ENCODE measurements at places on chromosomes 12 and 14. TPM values are rescaled to one million over a fixed set of nuclear protein-coding genes. Genes with fewer than 3 reads are reported as not detected.
A peak's percentile ranks its signal among the peaks of the same experiment; 100 is the strongest.

KCNK10 gene
- not detected for total RNA-seq

PRB2 gene
- not detected for total RNA-seq

ARL6IP4 gene
- 257 TPM for total RNA-seq

SPX gene
- not detected for total RNA-seq

SERPINA12 gene
- 1.1 TPM for total RNA-seq

ANKRD33 gene
- not detected for total RNA-seq

KCNJ8 gene
- total RNA-seq = 9.2 TPM

KRT75 gene
- not detected for total RNA-seq

SDR9C7 gene
- 1.1 TPM for total RNA-seq

DNA sequence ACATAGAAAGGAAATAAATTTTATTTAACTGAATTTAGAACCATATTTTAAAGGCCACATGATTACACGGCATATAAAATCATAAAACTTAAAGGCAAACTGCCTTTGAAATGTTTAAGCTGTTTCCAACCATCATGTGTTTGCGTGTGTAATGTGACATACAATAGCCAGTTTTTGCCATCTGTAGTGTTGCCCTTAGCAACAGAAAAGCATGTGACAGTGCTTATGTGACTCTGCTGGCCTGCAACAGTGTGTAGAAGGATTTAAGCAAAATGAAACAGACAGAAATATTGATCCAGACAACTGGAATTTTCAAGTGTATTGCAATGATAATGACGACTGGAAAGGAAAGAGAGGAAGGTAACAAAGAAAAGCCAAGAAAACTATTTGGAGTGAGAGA lies 49.5 kb downstream of the TSPAN19 start:
- no peak for DNase-seq

DNA sequence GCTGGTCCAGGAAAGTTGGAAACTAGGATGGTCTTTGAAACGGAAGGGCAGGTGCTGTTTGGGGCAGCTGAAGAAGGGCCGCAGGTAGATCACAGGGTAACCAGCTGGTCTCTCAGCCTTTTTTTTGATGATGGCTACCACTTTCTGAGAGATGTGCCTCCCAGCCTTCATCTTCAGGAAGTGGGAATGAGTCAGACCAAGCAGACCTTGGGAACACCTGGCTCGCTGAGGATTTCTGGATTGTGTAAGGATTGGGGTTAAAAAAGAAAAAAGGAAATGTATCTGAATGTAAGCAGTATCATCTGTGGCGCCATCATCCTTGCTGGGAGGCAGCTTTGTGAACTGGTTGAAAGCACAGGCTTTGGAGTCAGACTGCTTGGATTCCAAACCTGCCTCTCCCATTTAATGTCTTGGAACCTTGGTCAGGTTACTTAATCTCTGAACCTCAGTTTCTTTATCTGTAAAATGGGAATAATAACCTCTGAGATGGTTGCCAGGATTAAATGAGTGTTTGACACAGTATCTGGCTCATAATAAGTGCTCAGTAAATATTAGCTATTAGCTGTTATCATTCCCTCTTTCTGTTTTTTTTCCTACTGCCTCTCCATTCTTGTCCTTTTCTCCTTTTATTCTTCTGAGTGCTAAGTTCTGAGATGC lies 1.7 kb downstream of the PRPF40B start:
- no peak for DNase-seq

DNA sequence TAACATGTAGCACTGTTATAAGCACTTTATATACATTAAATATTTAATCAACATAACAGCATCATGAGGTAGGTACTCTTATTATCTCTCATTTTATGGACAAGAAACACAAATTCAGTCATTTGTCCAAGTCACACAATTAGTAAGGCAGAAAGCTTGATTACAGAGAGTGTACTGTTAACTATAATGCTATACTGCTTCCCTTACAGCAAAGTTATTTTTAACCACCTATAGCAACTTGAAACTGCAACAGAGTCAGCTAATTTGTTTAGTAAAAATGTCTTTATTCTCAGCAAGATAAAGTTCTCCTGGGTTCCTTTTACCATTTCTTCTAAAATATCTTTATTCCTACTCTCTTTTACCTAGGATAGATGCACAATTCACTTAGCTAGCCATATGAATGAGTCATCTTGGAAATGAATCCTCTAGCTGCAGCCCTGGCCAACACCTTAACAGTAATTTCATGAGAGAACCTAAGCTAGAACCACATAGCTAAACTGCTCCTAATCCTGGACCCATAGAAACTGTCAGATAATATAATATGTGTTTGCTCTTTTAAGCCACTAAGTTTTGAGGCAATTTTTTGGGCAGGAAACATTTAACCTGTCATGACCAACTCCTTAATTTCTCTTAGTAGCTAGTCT lies 90.2 kb upstream of the HECTD1 start:
- DNase-seq = no peak

DNA sequence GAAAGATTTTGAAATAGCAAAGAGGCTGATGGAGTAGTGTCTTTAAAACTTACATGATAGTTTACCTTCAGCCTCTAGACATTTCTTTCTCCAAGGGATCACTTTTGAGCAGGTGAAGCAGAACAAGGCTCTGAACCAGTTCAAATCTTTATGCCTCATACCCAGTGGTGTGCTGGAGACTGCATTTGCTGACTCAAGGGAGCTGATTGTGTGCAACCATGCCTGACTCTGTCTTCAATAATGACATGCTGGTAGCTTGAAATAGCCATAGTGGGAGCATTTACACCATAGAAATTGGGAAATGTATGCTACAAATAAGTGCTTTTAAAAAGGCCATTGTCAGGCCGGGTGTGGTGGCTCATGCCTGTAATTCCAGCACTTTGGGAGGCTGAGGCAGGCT lies 482.0 kb downstream of the TMTC2 start:
- no peak for DNase-seq

- no peak for DNase-seq
Observed at GRCh38 chr12:116616536-116617248, 57.5 kb downstream of the MAP1LC3B2 start.

DNA sequence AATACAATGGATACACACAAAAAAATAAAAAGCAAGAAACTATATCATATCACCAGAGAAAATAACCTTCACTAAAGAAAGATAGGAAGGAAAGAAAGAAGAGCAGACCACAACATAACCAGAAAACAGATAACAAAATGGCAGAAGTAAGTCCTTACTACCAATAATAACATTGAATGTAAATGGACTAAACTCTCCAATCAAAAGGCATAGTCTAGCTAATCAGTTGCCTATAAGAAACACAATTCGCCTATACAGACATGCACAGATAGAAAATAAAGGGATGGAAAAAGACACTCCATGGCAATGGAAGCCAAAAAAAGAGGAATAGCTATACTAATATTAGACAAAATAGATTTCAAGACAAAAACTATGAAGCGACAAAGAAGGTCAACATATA lies 8.9 kb upstream of the TAS2R30 start:
- DNase-seq = no peak

GRCh38 chr14:103031956-103032355 lies 25.4 kb downstream of the CDC42BPB start:
- DNase-seq = no peak

DNA sequence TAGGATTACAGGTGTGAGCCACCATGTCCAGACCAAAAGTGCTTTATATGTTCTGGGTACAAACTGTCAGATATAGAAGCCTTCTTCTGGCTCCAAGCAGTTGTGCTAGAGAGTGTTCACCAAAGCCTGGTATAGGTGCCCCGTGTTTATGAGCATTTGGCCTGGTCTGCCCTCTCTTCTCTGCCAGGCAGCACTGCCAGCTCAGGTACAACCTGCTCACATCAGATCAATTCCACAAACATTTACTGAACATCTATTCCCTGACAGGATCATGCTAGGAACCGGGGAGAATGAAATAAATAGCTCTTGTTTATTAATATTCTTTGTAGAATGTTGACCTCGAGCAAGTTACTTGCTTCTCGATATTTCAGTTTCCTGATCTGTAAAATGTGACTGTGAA lies 20.0 kb upstream of the SOCS2 start:
- peak; percentile 59 for DNase-seq

- DNase-seq = no peak
Observed at GRCh38 chr12:128928361-128928760, 75.1 kb downstream of the GLT1D1 start.

GRCh38 chr14:60723907-60724618 lies at the start of gene SIX4:
Gene SIX4, minus strand, starts transcription at chr14:60724351. Its CDS starts 277 bp downstream, at chr14:60724074.
- peak; percentile 94 for DNase-seq

DNA sequence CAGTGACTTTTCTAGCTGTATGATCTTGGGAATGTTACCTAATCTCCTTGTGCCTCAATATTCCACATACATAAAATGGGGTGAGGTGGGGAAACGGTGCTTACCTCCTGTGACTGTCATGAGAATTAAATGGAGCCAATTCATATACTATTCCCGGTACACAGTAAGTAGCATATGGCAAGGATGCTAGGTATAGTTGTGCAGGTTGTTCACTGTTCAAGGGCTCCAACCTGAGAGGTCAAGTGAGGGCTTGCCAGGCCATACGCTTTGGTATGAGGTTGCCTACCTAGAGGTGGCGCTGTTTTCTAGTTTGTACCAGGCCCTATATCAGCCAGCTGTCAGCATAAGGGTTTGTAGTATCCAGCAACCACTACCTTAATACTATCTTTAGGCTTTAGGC lies 3.6 kb upstream of the BATF start:
- DNase-seq = no peak

DNA sequence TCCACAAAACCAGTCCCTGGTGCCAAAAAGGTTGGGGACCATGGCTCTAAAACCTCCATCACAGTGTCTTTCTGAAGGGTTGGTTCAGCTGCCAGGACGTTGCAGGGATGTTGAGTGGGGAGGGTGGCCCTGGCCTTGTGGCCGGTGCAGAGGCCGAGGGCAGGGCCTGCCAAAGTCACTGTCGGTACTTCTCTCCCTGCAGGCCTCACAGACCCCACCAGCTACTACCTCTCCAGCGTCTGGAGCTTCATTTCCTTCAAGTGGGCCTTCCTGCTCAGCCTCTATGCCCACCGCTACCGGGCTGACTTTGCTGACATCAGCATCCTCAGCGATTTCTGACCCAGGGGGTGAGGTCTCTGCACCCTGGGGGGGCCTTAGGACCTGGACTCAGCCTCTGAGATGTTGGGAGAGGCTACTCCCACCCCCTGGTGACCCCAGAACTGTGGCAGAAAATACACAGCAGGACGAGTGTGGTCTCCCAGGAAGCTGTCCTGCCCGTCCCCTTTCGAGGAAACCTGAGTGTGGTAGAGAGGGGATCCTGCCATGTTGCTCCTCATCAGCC lies 7.0 kb downstream of the SLC48A1 start:
- DNase-seq = no peak

GRCh38 chr12:88339254-88339949 lies 197.3 kb downstream of the TMTC3 start:
- no peak for DNase-seq

DNA sequence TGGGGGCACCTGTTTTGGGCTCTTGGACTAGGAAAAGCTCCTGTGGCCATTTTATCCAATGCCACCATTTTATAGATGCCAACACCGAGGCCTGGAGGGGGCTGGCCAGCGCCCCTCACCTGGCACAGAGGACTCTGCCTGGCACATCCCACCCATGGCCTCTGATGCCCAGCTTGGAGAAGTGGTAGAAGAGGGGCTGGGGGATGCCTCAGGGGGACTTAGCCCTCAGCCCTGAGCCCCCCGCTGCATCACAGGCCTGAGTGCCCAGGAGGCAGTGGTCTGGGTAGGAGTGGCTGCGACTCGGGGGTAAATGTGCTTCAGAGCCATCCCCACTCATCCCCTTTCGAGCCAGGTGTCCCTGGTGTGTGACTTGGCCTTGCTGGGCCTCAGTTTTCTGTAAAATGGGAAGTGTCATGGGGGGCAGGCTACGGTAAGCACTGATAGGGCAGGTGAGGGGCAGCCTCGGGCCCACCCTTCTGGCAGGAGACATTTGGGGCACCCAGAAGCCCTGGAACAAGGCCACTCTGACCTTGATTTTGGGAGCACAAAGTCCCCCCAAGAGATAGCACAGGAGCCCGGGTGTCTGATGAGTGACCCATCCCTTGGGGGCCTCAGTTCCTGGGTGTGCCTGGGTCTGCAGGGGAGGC lies 22.5 kb downstream of the SH2B3 start:
- no peak for DNase-seq

DNA sequence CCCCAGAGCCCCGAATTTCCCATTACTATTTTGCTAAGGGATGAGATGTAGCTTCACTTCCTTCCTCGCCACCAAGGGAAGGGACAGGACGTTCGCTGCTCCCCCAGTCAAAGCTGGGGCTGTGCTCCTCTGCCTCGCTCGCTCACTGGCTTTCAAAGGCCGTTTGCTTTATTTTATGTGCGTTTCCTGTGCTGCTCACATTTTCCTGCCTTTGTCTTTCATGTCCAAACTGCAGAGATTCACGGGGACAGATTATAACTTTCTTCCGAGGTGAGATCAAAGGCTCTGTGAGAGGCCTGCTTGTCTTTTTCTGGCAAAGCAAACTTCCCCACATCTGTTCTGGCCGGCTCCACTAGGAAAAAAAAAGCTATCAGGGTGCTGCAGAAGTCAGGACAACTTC lies 76.0 kb upstream of the FZD10 start:
- no peak for DNase-seq

DNA sequence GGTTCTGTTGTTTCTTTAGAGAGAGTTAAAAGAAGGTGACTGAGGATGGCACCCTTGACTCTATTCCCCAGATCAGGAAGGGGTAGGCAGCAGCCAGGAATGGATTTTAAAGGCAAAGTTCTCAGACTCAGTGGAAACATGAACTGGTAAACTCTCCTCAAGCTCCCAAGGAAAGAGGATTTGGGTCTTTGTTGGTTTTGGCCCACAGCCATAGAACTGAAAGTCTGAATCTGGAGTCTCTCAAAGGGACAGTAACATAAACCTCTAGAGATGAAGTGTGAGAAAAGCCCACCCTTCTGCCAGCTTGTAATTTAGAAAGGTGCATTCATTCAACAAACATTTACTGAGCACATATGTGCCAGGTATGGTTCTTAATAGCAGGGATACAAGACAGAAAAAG lies 28.6 kb upstream of the BLTP3B start:
- DNase-seq = no peak

GRCh38 chr14:82447586-82447985 lies 913.9 kb upstream of the SEL1L start:
- no peak for DNase-seq

DNA sequence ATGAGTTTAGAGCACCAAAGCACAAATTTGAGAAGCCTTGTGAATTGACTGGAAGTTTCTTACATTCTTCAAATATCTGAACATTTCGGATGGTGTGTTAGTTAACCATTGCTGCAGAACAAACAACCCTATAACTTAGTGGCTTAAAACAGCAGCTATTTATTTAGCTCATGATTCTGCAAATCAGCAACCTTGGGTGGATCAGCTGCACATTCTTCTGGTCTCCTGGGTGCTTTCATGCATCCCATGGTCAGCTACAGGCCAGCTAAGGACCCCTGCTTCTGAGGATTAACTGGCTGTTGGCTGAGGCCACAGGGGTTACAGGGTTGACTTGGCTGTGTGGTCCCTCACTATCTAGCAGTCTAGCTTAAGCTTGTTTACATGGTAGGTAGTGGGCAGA lies 114.0 kb upstream of the HIF1A start:
- DNase-seq = no peak

DNA sequence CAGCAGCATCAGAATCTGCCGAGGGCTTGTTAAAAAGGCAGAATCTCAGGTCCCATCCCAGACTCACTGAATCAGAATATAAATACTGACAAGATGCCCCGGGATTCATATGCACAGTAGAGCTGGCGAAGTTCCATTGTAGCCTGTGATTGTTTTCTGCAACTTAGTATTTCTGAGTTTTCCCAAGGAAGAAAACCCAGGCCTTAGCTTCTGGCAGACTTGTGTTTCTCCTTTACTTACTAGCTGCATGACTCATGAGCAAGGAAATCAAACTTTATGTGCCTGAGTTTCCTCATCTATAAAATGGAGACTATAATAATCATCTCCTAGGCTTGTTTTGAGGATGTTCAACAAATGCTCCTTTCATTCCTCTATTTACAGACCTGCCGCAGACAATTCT lies 278.5 kb upstream of the PLEKHG7 start:
- DNase-seq = no peak

- DNase-seq = peak; percentile 10
Observed at GRCh38 chr14:90062127-90062794, 467 bp downstream of the KCNK13 start.
